Activated CD4-positive, alpha-beta T cell treated with anti-CD3 and anti-CD28 coated beads, Interleukin-2, amount 50 U/mL, for 1 hour (primary cell): ENCODE measurements at places on chromosomes 2 and 18.

DNA sequence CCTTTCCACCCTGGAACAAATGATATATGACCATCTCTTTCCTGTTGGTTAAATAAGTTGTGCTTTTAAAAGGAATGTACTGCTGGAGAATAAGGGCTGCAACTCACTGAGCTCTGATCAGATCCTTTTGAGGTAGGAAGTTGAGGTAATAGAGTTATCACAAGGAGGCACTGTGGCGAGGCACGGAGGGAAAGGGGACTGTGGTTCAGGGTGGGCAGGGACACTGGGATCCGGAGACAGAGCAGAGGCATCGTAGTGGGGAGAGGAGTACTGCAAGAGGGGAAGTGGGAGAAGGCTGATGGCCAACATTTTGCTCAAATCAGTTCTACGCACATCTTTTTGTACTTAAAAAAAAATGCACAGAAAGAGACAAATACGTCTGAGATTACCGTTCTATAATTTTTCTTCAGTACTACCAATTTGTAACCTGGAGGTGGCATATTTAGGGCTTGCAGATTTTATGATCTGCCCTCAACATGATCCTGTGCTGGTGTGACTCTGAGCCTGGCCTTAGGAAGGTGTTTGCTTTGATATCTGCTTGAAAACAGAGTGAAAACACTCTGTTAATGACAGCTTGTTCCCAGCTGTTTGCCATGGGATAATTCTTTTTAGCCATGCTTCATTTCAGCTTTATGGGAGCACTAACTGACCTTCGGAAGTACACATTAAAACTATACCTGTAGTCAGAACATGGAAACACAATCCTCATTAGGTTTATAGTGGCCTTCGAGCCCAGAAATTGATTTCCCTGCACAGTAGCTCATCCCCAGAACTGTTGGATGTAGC is 168.1 kb downstream of the KCNE4 start:
- no peak for DNase-seq

DNA sequence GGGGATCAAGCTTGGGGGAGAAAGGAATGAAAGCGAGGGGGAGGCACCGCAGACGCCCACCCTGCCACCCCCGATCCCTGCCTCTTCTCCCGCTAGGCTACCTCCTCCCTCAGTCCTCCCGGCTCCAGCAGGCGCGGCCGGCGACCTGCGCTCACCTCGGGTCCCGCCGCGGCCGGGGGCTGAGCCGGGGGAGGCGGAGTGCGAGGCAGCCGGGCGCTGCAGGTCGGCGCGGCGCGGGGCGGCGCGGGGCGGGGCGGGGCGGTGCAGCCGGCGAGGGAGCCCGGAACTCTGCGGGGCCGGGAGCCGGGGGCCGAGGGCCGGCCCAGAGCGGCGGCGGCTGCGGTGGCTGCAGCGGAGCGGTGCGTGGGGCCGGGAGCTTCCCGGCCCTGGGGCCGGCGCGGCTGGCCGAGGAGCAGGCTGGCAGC is 477 bp downstream of the ACVR1 start:
- no peak for DNase-seq

DNA sequence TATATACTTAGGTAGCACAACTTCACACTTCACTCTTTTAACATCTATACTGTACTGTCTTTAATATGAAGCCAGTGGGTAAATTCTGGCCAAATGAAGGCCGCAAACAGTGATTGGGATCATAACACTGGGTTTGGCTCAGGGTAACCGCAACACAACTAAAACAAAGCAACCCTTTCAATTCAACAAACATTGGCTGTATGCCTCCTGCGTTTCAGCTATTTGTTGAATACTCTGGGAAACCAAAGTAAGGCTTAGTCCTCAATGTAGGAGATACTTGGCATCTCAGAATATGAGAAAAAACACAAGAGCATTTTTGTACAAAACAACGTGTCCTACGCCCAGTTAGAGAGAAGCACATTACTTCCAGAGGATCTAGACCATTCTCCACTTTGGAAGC is 693.3 kb upstream of the KLHL29 start:
- DNase-seq = no peak

DNA sequence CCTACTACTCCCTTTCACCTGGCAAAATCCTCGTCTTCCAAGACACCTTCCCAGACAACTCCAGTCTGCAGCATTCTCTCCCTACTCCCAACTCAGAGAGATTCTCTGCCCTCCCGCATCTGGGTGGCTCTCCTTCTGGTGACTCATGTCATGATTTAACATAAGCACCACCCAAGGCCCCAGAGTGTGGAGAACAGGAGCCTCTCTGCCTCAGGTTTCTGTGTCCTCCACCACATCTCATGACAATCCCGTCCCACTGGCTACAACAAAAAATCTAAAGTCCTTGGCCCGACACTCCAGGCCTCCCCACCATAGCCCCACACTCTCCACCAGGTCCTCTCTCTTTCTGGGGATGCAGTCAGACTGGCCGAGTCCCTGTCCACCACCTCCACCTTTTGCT is 197.1 kb downstream of the BCL11A start:
- no peak for DNase-seq

DNA sequence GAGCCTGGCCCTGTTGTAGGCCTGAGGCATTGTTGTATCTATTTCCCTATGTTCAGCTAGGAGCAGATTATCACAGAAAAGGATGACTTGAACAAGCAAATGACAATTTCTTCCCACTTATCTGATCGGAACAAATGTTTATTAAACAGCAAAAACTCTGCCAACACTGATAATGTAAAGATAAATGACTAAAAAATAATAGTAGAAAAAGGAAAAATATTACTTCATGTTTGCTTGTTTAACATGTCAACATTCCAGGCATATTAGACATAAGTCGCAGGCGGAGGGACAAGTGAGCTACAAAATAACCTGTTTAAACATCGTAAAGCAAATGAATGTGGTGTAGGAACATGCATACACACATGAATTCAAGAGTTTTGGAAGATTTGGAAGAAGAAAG is 257.9 kb downstream of the TMX3 start:
- no peak for DNase-seq

- DNase-seq = no peak
Measured at GRCh38 chr2:23399674-23400261, 14.8 kb downstream of the KLHL29 start.

DNA sequence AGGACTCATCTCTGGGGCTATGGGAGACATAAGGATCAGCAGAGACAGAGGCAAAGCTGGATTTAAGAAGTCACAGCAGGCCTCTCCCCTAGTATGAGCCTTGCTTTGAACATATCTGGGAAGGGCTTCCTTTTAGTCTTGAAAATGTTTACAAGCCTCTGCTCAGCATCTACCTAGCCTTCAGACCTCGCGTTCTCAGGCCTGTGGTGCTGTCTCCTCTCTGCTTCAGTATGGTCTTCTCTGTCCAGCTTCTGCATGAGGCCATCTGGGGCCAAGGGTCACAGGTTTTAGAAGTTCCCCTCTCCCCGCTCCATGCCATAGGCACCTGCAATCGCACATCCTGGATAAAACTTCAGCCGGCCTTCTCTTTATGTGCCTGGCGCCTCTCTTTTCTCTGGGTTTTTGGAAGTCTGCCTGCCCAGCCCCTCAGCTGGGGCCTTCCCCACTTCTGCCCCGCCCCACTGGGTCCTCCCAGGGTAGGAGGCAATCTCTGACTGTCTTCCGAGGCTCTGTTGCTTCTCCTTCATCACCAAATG is 7.1 kb downstream of the ACTG2 start:
- no peak for DNase-seq

DNA sequence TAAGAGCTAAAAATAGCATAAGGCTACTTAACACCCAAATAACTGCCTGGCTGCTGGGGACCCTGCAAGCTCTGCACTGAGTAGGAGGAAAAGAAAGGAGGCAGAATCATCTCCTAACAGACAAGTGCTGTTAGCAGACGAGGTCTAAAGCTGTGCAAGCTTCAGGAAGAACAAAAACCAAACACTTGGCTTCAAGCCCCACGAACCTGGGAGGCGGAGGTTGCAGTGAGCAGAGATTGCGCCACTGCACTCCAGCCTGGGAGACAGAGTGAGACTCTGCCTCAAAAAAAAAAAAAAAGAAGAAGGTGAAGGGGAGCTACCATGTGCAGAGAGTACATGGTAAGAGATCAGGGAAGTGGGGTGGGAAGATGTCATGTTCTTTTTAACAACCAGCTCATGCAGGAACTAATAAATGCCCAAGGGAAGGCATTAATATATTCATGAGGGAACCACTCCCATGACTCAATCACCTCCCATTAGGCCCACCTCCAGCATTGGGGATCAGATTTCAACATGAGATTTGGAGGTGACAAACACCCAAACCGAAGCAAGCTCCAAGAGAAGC is 28.8 kb upstream of the INO80C start:
- DNase-seq = no peak

- DNase-seq = peak; percentile 12
Measured at GRCh38 chr2:190382851-190383250, 25.3 kb upstream of the MFSD6 start.

- DNase-seq = no peak
Measured at GRCh38 chr18:10370716-10371115, 83.7 kb upstream of the APCDD1 start.

GRCh38 chr2:52340171-52340570 is 1308.2 kb upstream of the NRXN1 start:
- no peak for DNase-seq

- DNase-seq = no peak
Measured at GRCh38 chr2:75246441-75247167, 47.3 kb upstream of the TACR1 start.

DNA sequence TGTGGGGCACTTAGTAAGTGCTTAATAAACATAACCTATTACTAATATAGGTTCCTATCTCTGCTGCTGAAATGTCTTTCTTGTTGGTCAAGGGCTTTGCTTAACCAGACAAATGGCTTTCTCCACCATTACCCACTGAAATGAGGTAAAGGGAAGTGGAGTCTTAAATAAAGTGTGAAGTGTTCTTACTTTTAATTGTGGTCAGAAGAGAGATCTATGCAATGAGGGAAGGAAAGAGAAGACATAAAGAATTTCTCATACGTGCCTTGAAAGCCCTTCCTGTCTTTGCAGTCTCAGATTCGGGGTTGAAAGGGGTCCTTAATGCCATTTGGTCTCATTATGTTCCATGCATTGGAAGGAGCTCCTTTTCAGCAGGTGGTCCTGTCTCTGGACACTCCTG is 6.9 kb upstream of the CXCR4 start:
- no peak for DNase-seq
